ENCODE measurements at places on chromosomes 13 and 19. TPM values are rescaled to one million over a fixed set of nuclear protein-coding genes. Genes with fewer than 3 reads are reported as not detected.

DNA sequence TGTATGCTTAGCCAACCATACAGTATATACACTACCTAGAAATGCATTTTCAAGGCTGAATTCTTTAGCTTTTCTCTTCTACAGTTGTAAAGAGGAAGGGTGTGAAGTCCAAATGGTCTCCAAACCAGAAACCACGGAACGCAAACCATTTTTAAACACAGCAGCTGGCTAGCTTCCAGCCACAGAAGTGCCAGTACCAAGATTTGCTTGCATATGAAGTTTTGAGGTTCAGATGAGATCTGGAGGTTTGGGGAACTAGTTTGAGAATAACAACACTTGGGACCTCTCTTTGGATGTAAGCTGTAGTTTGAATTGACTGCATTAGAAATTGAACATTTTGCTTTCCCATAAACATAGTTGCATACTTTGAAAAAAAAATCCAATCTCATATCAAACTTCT is 1243.5 kb downstream of the EFNB2 start:
- no peak for DNase-seq

DNA sequence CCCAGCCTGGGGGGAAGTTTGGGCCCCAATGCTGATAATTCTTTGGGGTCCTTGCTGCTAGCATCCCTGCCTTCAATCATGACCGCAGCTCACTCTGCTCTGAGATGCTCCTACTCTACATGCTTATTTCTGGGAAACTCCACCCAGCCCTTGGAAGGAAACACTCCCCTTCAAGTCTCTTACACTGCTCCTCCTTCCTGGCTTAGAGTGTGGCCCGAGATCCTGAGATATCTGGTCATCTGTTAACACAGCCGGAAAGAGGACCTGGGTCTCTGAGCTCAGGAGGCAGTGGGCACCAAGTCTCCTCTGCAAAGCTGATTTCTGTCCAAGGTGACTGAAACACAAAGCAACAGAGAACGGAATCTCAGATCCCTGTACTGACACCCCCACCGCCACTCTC is 33.0 kb downstream of the CYP4F2 start:
- no peak for DNase-seq

GRCh38 chr13:27375686-27376326 is 48.6 kb upstream of the GTF3A start:
- DNase-seq: peak; percentile 57

- no peak for DNase-seq
Observed at GRCh38 chr13:74067818-74068217, 66.4 kb downstream of the KLF12 start.

REEP6 gene
- total RNA-seq: not detected

DCT gene
- not detected for total RNA-seq

CKAP2 gene
- total RNA-seq: 57.8 TPM

RRAS gene
- 8.1 TPM for total RNA-seq
